Naive thymus-derived CD4-positive, alpha-beta T cell (primary cell): ENCODE measurements at places on chromosomes 12 and 14. TPM values are rescaled to one million over a fixed set of nuclear protein-coding genes. Genes with fewer than 3 reads are reported as not detected.

DNA sequence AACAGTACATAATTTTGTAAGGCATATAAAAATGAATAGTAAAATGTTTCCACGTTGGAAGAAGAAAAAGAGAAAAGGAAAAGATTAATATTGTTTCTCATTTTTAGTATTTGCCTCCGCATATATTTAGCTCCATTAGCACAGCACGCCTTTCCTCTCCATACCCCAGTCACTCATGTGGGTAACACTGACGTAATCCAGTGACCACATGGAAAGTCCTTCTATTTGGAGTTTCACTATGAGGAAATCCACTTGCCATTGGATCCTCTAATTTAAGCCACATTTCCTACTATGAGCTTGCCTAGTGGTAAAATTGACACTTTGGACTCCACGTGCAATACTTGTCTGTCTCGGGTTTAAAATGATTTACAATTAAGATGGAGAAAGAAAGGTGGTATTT lies 5.7 kb upstream of the SLCO1A2 start:
- no peak for DNase-seq

DNA sequence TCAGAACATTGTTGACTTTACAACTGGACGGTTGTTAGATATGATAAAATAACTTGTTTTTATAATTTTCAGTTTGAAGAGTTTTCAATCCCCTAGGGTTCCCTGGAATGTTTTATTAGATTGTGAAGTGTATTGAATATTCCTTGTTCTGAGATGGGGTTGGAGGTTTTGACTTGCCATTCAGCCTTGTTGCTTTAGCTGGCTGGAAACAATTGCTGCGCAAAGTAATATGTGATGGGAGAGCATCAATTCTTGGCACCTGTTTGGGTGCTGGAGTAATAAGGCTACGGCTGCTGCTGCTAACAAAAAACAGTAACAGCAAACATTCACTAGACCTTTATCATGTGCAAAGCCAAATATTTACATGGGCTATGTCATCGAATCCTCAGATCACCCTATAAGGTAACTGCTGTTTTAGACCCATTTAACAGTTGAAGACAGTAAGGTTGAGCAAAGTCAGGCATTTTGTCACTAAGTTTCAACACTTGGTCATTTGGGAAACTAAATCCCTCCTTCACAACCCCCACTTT lies 241.0 kb upstream of the TBX3 start:
- no peak for DNase-seq

DNA sequence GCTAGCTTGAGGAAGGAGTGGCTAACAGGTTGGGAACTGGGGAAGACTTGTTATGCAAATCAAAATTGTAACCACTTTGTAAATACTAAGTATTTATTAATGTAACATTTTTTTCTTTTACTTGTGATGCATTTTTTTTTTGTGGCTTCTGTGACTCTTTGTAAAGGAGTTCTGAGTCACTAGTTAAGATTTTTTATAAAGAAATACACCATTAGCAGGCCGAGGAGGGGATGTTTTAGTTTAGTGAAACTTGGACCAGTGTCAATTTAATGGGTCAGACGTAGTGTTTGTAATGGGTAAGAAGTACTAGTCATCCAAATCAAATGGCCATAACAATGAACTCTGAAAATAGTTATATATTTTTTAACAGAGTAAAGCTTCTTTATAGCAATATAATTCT lies 43.1 kb downstream of the AKAP6 start:
- DNase-seq: no peak

DNA sequence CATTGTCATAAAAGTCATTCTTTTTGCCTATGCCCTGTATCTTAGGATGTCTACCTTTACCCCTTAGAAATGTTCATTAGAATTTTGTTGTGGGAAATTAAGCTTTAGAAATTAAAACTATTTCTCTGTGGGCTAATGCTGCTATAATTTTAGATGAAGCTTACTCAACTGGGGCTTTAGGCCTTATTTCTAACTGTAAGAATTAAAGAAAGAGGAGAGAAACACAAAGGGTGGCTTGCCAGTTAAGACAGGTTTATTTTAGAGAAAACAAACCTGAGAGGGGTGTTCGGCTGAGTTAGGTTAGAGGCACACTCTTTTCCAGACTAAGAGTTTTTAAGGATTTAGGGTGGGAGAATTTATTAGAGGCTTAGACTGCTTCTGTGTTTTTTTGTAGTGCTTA lies 6.4 kb downstream of the TRIP11 start:
- DNase-seq: no peak

DNA sequence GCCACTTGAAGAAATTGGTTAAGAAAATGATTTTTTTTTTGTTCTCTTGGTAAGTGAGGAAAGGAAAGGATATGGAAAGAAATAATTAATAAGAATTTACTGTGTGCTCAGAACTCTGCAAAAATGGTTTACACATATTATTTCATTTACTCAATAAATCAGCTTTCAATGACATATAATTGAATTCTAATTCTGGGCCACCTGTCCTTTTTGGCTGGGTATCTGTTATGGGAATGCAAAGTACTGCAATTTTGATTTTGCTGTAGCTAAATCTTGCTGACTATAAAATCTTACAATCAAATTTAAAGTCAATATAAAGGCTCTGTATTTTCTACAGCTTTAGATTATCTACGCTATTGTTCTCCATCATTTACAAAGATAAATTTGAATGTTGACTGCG lies 147.1 kb downstream of the GRIP1 start:
- no peak for DNase-seq

- no peak for DNase-seq
Measured at GRCh38 chr12:93380480-93381121, 2.9 kb downstream of the NUDT4 start.

DNA sequence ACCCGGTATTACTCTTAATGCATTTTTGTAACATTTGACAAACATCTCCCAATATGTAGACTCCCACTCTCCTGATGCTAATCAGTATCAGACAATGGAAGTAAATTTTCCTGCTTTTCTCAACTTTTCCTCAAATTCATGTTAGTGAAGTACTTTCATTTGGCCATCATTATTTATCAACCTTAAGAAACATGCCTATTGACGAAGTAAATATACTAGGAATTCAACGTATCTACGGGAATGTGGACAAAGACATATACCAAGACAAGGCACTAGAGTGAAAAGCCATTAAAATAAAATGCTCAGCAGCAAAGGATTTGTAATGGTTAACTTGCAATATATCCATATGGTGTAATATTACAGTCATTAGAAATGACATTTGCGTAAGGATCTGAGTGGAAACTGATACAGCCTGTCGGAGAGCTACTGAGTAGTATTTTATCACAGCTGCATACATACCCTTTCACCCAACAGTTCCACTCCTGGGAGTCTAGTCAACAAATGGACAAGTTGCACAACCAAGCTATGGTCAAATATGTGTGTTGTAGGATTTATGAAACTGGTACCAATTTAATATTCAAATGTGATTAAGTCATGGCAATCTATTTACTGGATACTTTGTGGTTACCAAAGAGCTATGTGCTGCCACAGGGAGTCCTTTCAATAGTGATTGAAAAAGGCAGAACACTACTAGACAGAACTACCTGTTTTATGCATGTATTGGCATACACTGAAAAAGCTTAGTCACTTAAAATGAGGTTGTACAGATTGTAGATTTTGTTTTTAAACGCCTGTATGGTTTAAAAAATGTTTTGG lies 26.5 kb downstream of the NUDT4 start:
- DNase-seq: no peak

- no peak for DNase-seq
Measured at GRCh38 chr14:67237591-67237990, 3.6 kb upstream of the PALS1 start.

DNA sequence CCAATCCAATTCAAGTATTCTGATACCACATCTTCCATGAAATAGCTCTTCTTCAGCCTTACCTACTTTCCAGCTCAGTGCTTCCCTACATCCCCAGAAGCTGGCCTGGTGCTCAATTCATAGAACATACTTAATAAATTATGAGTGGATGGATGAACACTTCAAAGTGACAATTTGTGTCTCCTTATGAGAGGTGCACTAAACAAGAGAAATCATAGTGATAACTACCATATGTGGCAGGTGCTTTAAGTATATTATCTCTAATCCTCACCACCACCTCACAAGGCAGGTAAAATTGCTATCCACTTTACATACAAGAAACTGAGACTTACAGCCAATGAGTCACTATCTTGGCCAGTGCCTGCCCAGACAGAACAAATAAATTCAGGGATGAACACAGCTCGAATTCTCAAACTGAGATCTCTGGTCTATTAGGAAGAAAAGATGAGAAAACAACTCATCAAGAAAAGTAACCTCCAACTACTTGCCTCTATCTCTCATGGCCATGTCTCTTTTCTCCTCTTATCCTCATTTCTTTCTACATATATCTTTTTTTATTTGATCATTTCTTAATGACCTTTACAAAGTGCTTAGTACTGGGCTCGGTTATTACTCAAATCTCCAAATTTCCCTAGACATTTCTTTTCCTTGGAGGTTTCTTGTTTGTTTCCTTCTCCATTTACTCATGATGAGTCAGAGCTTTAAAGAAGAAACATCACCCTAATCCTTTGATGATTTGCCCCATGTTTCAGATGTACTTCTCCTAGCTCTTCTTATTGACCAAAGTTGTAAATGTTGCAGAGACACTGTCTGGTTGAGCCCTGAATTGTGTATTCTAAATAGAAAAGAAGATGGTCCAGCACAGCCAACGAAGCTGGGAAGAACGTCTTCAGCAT lies 161.5 kb downstream of the RPS29 start:
- DNase-seq: no peak

DNA sequence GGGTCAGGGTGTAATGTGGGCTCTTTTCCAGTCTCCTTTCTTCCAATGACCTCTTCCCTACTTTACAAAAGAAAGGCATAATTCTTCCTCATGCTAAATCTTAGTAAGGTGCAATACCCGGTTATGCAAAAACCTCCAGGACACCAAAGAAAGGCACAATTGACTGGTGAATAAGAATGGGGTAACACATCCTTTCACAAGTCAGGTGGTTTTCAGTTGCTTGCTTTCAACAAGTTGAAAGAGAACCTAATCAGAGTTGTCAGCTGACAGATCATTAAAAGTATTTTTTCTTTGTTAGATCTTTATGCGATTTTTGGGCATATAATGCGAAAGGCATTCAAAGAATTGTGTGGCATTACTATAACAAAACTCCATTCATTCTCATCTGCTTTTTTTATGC lies 1.3 kb upstream of the AEBP2 start:
- DNase-seq: no peak

- DNase-seq: no peak
Measured at GRCh38 chr12:8698879-8699278, 1.1 kb downstream of the RIMKLB start.

- DNase-seq: peak; percentile 24
Measured at GRCh38 chr14:91649930-91650329, 82.0 kb downstream of the CATSPERB start.

DNA sequence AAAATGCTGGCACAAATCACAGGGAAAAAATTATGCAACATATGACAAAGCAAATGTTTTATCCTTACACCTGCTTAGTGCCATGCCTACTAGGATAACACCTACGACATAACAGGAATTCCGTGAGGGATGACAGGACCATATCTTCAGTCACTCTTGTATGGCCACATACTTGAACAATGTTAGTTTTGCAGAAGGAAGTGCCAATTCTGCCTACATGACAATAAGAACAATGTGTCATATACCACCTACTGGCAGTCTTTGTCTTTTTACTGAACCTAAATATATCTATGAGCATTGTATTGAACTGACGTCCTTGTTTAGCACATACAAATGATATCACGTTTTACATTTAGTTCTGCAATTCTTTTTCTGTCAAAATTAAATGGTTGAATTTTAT lies 234.0 kb downstream of the ADAMTS20 start:
- no peak for DNase-seq

HCAR2 gene
- polyA plus RNA-seq: not detected
